ENCODE measurements at places on chromosomes 6 and 20.

DNA sequence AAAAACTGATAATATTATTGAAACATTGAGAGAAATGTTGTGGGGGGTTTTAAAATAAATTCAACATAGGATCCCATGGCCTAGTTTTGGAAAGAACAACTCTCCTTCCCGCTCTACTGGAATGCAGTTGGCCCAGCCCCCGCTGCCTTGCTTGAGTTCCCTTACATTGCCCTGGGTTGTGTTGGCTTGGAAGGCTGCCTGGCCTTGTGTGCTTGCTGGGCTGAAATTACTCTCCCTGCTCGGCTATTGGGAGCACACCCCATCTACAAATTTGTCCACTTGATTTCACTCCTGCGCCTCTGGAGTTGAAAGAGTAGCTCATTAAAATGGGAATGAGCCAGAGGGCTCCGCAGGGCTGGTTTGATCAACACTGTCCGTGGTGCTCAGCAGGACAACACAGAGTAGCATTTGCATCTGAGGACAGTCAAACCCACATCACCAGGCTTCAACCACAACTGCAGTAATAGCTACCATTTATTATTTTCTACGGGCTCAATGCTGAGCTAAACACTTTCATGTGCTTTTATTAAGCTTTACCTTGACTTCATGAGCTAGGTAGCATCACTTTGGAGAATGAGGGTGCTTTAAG, 35.2 kb downstream of the DOK5 start:
- no peak for DNase-seq

- DNase-seq = no peak
Measured at GRCh38 chr20:44772636-44773035, 27.0 kb downstream of the KCNK15 start.

DNA sequence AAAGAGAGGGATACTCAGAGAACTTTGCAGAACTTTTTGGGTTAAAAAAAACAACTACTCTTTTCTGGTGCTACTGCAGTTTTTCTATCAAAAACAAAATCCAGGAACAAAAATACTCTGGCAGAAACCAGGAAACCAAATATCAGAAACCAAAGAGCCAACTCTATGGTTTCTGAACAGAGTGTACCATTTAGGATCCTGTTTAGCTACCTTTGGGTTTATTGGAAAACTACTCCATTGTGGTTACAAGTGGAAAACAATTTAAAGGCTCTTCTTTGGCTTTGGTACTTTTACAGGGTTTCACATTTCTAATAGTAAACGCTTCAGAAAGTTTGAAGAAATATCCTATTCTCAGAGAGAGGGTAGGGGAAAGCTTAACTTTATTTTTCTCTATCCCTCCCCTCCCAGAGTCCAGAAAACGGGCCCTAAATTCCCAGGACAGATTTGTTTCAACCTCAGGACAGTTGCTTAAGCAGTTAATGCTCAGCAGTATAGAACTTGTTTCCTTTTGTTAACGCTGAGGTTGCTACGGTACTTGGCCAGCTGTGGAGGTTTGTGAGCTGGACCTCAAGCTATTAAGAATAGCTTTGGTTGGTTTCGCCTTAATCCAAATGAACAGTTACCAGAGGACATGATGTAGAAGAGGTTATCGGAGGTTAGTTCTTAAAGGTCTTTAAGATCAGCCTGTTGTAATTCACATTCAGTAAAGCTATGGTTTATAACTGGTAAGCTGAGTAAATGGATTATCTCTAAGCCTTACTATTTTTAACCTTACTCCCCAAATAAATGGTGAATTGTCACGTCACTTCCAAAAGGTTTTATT, 47.9 kb downstream of the FOXO3 start:
- no peak for DNase-seq

DNA sequence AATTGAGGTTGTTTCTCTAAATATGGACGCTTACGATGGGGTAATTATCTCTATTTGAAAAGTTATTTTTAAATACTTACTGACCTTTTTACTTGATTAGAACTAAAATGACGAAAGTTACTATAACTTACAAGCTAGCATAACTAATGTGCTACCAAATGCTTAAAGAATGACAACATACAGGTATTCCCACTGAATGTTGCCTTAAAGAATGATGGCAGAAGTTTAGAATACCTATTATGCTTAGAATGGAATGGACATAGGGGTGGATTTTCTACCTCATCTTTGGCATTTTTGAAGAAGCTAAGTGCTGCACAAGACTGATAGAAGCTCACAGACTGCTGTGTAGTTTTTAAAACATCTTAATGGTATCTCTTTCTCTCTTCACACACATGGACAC, 284.8 kb downstream of the THBS2 start:
- DNase-seq = no peak

DNA sequence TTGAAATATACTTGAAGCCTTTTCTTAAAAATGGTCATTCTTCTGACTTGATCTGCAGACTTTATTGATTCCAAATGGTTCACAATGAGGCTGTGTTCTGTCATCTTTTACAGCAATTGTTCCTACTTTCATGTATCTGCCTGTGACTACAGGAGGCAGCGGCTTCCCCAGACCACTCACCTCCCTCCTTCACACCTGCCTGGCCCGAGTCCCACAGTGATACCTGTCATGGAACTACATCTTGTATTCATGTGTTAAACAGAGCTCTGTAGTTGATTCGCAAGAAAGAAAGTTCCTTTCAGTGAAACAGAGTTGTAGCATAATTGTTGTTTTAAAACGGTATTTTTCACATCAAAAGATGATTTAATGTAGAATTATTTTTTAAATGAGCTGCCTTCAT, 673.5 kb upstream of the AGPAT4 start:
- DNase-seq = no peak

GRCh38 chr6:42507195-42507594, 55.5 kb upstream of the TRERF1 start:
- no peak for DNase-seq
